Activated CD4-positive, alpha-beta T cell treated with anti-CD3 and anti-CD28 coated beads, Interleukin-2, Interleukin-4, amounts not matched to agents 100 ng/mL and 50 ng/mL, durations not matched to agents 16 hours and 8 hours (primary cell): ENCODE measurements at places on chromosomes 2 and 18.

DNA sequence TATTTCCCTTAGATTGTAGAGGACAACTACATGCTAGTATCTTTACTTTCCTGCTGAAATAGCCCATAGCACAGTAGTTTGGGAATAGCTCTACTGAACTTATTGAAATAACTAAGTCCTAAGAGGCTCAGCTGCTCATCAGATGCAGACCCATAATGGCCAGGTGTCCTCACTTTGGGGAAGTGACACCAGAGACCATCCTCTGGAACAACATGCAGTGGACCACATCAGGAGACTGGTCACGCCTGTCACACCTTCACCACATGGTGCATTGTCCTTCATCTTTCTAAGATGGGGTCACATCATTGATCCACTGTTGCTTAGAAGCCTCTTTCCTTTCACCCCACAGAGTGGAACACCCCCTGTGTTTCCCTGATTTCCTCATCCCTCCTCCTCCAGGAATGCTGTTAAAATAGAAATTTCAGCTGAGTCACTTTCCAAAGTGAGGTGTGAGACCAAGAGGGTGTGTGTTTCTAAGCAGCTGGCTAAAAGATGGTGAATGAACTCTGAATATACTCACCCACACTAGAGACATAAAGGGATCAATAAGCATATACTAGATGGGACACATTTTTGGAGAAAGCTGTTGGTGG is 215.2 kb upstream of the LRRTM1 start:
- DNase-seq: no peak

DNA sequence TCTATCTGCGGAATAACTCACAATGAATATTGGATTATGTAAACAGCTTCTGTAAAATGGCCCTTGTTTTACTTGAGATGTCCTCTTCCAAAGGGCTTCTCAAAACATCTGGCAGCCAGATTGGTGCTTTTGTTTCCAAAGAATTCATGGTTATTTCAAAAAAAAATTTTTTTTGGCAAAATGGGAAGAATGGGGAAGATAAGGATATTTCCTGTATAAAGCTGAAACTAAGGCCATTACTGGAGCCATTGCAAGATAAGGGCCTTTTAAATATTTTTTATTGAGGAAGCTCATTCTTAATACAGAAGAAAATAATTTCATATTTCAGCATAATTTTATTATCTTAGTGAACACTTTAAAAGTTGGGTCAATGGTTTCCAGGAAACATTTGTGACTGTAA is 259.1 kb downstream of the GALNT13 start:
- DNase-seq: no peak

- no peak for DNase-seq
Measured at GRCh38 chr2:62472312-62472711, 33.7 kb downstream of the TMEM17 start.

DNA sequence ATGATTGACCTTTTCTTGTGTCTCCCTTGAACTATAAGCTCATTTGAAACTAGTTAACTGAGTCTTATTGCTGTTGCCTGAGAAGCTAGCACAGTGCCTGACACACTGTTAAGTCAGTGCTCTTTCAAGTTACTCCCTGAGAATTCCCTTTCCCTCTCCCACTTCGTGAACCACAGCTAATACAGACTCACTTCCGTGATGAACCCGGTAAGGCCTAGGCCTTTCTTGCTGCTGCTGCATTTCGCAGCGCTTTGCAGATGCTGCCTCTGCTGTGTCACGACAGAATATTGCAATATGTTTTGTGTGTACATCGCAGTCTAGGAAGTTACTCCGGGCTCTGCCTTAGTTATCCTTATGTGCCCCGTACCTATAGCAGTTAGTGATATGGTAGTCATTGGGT is 42.8 kb downstream of the LIMS1 start:
- DNase-seq: no peak

DNA sequence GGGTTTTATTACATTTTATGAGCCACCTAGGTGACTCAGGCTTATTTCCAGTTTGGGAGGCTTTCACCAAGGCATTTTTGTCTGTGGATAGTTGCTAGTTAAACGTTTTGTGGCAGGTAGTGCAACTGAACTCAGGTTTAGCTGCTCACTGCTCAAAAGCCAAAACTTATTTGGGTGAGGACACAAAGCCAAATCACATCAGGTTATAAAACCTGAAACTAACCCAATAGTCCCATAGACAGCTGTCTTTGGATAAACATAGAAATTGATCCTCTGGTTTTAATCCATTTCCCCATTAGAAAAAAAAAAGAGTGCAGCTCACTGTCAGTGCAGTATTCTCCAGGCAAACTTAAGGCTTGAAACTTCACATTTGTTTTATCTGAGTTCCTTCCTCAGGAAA is 362.6 kb upstream of the TFPI start:
- DNase-seq: no peak

GRCh38 chr2:230068651-230069055 is at the start of gene SLC16A14:
SLC16A14 (minus strand) TSS chr2:230068924; CDS start chr2:230059352, 9,572 bp downstream.
- peak; percentile 53 for DNase-seq

- no peak for DNase-seq
Measured at GRCh38 chr2:43215673-43216255, 10.6 kb downstream of the ZFP36L2 start.

- no peak for DNase-seq
Measured at GRCh38 chr2:68366083-68366560, 1.0 kb downstream of the PLEK start.

- DNase-seq: no peak
Measured at GRCh38 chr18:63523660-63524059, 18.5 kb upstream of the SERPINB12 start.

GRCh38 chr18:159037-159652 is 788 bp downstream of the USP14 start:
- DNase-seq: peak; percentile 16
